ENCODE measurements at places on chromosomes 6 and 20.

DNA sequence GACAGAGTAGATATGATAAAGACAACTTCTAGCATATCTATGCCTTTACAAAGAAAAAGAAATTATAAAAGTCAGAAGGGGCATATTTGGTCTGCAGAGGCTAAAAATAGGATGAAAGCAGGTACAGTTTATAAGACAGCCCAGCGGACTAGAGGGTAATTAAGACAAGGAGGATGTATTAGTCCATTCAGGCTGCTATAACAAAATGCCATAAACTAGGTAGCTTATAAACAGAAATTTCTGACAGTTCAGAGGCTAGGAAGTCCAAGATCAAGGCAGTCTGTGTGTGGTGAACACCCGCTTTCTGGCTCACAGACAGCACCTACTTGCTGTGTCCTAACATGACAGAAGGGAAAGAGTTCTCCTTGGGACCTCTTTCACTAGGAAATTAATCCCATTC is 5.7 kb downstream of the HBS1L start:
- no peak for DNase-seq

DNA sequence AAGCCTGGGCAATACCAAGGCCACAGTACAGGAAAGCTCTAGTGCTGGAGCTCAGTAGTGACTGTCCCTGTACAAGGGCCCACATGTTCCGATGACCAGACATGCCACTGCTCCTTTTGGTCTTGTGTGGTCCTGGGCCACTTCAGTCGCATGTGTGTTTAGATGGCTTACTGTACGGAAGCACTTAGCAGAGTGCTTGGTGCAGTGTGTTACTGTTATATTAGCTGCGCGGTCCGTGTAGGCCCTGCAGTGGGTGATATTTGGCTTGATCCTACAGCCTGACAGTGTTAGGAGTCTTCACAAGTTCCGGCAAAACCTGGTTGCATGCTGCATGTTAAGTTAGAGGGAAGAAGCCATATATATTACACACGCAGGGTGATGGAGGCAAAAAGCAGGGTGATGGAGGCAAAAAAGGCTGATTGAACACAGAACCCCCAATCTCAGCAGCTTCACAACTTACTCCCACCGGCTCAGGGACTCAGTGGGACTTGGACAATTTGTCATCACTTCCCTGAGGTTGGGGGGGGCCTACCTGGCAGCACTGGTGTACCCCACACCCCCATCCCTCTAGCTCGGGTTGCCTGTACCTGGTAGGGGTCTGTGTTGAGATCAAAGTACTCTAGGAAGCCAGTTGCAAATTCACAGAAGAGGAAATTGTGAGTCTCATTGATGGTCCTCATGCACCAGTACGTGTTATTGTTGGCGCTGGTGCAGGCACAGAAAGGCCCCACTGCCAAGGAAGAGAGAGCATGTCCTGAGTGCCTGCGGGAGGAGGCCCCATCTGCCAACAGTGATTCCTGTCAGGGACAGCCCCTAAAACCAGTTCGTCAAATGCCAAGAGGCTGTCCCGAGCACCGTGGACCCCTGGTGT is 122.6 kb downstream of the SULF2 start:
- no peak for DNase-seq

- no peak for DNase-seq
Observed at GRCh38 chr20:47330933-47331708, 25.4 kb downstream of the ZMYND8 start.

DNA sequence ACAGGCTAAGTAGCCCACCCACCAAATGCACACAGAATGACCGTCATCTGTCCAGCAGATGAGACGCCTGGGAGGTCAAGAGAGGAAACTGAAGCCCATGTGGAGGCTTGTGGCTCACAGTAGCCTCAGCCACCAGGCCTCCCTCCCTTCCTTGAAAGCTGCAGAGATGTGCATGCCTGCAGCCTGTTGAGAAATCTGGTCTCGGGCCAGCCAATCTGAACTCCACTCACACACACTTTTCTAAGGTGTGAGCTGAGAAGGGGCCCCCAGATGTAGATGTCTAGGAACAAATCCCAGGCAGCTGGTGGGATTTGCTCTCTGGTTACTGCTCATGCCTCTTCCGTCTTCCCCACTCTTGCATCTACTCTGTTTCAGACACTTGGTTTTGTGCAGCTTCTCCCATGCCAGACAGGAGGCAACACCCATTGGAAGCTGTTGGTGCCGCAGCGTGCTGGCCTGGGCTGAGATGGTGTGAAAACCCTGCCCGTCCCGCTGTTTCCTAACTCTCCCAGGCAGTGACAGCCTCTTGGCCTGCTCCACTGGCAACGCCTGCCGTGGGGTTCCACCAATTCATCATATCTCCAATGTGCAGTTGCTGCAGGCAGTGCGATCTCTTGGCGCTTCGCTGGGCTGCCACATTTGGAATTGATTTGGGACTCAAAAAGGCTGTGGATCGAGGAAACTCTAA is 24.1 kb upstream of the PAX1 start:
- DNase-seq = no peak

- no peak for DNase-seq
Observed at GRCh38 chr6:109496036-109496772, 13.2 kb upstream of the ZBTB24 start.

- DNase-seq = no peak
Observed at GRCh38 chr6:19976411-19977129, 139.4 kb downstream of the ID4 start.

DNA sequence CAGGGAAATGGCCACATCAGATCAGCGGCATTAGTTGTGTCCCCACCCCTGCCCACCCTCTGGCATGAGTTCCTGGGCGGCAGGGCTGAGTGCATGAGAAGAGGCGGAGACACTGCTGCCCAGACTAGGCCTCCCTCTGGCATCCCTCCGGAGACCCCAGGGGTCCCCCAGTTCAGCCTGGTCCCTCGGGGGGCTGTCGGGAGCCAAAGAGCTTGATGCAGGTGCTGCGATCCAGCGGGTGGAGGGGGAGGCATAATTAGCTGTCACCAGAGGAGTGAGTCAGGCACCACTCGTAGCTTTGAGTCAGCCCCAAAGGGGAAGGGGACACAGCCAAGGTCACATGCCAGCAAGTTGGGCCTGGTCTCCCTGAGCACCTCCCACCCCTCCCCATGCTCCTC is 34.5 kb downstream of the DLGAP4 start:
- DNase-seq = no peak

DNA sequence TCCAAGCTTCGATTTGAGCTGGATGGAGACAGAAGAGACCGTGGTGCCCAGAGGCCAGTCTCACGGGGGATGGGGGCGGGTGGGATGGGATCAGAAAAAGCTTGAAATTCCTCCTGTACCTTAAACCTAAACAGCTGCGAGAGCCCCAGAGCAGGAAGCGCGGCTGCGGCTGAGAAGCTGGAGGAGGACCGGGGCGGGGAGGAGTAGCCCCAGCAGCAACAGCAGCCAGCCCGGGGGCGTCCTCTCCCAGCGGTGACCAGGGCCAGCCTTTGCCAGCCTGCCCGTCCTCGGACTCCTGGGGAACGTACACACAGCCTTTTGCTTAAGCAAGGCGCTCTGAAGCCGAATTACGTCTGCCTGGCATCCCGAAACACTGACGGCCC is 17.4 kb upstream of the PRDM13 start:
- DNase-seq = no peak

DNA sequence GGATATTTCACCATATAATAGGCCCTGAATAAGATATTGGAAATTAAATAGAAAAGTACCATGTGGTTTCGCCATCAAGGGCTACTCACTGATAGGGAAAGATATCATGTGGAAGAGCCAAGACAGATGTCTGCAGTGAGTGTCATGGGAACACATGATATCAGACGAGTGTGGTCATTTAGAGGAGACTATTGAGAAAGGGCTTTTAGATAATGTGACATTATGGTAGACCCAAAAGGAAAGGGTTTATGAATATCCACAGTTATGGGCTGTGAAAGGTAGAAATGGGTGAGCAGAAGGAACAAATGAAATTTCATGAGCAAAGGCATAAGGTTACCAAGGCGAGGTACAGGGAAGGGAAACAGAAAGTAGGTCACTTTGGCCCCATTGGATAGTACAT is 182.3 kb upstream of the PRSS16 start:
- DNase-seq = no peak

- no peak for DNase-seq
Observed at GRCh38 chr6:148138573-148138972, 204.1 kb upstream of the SASH1 start.

DNA sequence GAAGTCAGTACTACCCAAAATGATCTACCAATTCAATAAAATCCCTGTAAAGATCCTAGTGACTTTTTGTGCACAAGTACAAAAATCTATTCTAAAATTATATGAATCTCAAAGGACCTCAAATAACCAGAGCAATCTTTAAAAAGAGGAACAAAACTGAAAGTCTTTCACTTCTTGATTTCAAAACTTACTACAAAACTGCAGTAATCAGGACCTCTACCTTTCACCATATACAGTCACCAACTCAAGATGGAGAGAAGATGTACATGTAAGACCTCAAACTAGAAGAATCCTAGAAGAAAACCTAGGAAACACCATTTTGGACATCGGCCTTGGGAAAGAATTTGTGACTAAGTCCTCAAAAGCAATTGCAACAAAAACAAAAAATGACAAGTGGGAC is 109.5 kb upstream of the CD93 start:
- DNase-seq = no peak

- no peak for DNase-seq
Observed at GRCh38 chr6:162056745-162057144, 670.8 kb downstream of the PRKN start.

DNA sequence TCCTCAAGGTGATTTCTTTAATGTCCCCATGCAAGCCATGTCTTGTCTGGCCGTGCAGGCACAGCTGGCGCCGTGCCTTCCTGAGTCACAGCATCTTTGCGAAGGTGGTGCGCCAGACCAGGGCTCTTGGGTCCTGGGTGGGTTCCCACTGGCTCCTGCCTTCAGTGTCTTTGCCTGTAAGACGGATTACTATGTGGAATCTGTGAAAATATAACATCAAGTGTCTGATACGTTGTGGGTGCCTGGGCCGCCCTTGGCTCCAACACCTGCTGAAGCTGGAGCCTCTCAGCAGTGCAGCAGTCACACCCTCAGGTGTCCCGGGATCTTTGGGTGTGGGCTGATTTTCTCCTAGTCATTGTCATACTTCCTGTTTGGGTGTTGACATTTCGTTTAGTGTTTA is 3.2 kb downstream of the OSBPL2 start:
- DNase-seq = peak; percentile 50

GRCh38 chr6:115441651-115442050 is 619.0 kb downstream of the FRK start:
- DNase-seq = no peak

DNA sequence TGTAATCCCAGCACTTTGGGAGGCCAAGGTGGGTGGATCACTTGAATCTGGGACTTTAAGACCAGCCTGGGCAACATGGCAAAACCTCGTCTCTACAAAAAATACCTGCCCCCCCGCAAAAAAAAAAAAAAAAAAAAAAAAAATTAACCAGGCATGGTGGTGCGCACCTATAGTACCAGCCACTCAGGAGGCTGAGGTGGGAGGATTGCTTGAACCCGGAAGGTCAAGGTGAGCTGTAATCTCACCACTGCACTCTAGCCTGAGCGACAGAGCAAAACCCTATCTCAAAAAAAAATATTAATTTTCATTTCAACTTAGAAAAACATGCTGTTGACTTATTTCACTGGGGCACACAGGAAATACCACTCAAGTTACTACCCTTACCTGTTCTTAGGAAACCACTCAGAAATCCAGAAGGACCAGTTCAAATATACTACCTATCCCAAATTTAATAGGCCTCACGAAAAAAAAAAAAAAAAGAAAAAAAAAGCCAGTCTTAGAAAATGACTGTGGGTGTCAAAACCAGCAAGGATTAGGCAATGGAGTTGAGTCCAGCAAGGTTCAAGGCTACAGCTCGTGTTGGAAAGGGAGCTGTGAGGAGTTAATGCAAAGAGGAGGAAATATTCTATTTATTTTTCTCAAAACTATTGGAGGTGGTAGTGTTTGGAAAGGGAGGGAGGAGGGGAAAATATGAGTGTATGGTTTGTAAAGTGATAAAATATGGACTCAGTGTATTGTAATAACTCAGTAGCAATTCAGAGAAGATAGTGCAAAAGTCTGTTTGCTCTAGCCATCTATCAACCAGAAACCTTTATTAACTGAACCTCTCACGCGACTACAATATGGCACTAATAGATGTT is 33.9 kb upstream of the PIM1 start:
- DNase-seq = no peak

GRCh38 chr6:108653949-108654348 is 93.2 kb downstream of the FOXO3 start:
- DNase-seq = peak; percentile 83

- peak; percentile 44 for DNase-seq
Observed at GRCh38 chr20:22490287-22491193, 93.8 kb downstream of the FOXA2 start.

DNA sequence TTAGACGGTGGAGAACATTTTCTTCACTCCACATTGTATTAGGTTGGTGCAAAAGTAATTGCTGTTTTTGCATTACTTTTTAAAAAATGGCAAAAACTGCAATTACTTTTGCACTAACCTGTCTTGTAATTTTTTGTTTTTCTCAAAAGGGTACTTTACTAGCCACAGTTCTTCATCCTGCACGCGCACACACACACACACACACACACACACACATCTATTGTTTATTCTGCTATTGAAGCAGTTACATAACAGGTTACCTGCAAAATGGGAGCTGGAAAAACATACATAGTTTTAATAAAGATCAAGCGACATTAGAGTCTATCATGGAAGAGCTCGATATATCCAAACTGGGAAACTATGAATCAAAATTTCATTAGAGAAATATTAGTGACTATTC is 235.2 kb downstream of the SIM1 start:
- no peak for DNase-seq

- no peak for DNase-seq
Observed at GRCh38 chr20:52590100-52590499, 382.1 kb upstream of the TSHZ2 start.

- DNase-seq = no peak
Observed at GRCh38 chr6:23365732-23366131, 760.3 kb upstream of the NRSN1 start.

GRCh38 chr20:49569411-49570115 is 1.6 kb upstream of the PTGIS start:
- DNase-seq = no peak

DNA sequence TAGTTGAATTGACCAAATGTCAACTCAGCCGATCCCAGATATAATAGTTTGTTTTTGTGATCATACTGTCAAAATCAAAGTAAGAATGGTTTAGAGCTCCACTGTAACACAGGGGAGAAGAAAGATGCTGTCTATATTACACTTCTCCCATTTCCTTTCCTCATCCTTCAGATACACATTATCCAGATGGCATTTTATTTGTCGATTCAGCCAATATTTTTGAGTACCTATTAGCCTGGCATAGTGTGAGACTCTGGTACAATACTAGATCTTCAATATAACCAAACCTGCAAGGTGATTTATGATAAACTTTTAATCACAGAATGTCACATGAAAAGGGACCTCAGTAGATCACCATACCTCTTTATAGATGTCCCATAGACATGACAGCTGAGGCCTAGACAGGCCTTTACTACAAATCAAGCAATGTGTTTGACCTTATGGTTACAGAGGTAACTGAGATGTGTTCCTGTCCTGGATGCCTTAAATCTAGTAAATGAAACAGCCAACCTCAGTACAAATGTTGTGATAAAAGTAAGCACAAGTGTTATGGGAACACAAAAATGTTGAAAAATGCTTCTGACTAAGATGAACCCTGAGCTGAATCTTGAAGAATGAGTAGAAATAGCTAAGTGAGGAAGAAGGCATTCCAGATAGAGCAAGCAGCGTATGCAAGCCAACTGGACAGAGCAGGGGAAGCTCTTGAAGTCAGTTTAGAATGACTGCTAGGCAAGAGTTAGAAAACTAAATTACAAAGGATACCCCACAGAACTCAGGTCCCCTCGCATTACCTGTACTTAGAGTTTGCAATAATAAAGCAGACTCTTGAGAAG is 1.9 kb downstream of the FBXO9 start:
- no peak for DNase-seq

- DNase-seq = no peak
Observed at GRCh38 chr6:116471531-116471930, 10.4 kb downstream of the CALHM6 start.

Measured in prostate gland (tissue), 2 donors.